ENCODE measurements at places on chromosomes 11 and 22.

GRCh38 chr11:122584670-122585069 is 70.9 kb upstream of the UBASH3B start:
- no peak for DNase-seq

GRCh38 chr11:71255323-71255722 is 2.9 kb upstream of the SHANK2 start:
- DNase-seq: no peak

- no peak for DNase-seq
These were observed 65.5 kb downstream of the USP35 start for GRCh38 chr11:78254268-78254667.

DNA sequence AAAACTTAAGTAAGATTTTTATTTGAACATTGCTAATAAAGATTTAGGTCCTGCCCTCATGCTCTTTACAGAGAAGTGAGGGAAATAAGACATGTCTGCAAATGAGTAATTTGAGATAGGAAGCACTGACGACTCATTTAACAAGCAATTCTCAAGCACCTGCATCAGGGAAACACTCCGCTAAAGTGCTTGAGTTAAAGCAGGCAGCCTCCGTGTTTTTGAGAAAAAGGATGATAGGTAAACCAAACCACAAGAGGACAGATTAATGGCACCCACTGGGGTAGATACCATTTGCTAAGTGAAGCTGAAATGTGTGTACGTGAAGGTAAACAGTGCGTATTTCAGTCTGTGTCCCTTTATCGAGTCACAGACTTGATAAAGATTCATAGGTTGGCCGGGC is 184.6 kb upstream of the CARD18 start:
- peak; percentile 29 for DNase-seq

DNA sequence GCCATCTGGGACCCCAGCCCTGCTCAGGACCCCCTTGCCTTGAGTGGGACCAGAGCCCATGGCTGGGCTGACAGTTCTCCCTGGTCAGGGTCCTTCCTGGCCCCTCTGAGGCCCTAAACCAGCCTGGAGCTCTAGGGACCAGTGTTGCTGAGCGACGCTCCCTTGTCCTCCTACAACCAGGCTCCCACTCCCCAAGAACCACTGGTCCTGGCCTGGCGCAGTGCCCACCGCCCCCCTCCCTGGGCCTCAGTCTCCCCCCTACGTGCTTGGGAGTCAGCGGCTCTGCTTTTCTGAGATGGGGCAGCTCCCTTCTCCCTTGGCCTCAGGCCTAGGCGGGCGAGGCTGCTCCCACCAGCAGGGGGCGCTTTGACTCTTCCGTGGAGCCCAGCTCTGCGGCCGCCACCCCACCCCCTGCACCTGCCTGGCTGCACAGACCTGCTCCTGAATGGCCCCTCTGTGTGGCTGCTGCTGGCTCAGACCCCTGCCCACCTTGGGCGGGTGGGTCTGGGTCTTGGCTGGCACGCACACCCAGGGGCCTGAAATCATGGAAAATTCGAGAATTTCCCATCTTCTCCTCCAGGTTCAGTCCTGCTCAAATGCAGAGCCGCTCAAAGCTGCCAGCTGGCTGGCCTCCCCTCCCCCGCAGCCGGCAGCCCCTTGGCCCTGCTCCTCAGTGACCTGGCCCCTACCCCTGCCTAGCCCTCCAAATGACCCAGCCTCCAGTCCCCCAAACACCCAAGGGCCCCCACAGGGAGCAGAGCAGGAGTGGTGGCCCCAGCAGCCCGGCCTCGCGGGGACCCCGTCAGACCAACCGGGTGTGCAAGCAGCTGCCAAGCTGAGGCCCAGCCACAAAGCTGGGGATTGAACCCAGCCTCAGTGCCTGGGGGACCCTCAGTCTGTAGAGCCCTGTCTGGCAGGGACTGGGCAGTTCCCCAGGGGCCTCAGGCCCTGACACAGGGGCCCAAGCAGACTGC is 9.1 kb downstream of the PRR33 start:
- peak; percentile 81 for DNase-seq

- peak; percentile 70 for DNase-seq
These were observed 131.2 kb upstream of the MTMR2 start for GRCh38 chr11:96054870-96055705.

- DNase-seq: no peak
These were observed 101.9 kb downstream of the CTTN start for GRCh38 chr11:70500076-70500847.

- DNase-seq: no peak
These were observed 51.2 kb downstream of the SMCO4 start for GRCh38 chr11:93491973-93492372.

DNA sequence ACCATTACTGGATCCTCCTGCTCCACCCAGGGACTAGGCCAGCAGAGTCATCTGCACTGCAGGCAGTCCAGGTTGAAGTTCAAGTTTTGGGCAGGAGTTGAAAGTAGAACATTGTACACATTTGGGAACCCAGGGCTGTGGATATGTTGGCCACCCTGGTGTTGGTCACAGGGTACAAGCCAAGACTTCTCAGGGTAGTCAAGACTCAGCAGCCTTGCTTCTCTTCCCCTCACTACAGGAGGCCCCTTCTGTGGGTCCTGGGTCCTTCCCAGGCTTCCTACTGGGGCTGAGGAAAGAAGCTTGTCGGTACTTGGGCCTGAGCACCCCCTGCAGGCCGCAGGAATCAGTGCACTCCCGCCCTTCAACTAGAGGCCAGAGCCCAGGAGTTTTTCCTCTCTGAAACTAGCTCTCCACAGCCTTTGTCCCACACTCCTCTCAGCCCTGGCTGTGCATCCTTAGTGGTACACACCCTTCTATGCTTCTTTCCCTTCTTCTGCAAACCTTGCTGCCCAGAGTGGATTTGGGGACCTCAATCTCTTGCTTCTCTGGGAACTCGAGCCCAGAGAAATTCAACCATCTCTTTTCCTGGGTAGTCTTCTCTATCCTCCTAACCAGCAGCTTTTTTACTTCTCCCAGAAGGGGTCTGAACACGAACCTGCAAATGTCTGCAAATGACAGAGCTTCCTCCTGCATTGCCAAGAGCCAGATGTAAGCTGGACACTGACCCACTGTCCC is 2.6 kb upstream of the HPX start:
- DNase-seq: peak; percentile 17

GRCh38 chr11:46506483-46506791 is 87.4 kb downstream of the AMBRA1 start:
- no peak for DNase-seq

- DNase-seq: no peak
These were observed 155.3 kb downstream of the MIAT start for GRCh38 chr22:26812731-26813130.

DNA sequence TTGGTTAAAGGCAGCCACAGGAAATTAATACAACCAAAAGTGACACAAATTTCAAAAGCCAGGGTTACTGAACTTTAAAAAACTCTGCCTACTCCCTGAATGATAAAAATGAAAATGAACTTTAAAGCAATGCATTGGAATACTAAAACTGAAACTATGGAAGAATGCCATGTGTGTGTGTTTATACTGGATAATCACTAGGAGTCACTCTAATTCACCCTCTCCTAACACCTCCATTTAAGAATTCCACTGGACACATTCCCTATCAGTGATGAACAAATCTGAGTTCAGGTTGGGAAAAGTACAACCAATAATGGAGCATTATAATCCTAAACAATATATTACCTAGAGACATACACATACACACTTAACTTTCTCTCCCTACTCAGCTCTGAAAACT is 27.5 kb upstream of the PLAAT3 start:
- no peak for DNase-seq

GRCh38 chr22:49295465-49295743 is 532.3 kb downstream of the BRD1 start:
- peak; percentile 95 for DNase-seq
